GM12891 (cell line): ENCODE measurements at places on chromosomes 12 and 14.

GRCh38 chr12:76024942-76025600 is 6.5 kb downstream of the PHLDA1 start:
- no peak for DNase-seq

- DNase-seq, result no peak
Observed at GRCh38 chr14:56271970-56272369, 153.8 kb downstream of the PELI2 start.

GRCh38 chr14:39722547-39723273 is 290.5 kb upstream of the FBXO33 start:
- no peak for DNase-seq

DNA sequence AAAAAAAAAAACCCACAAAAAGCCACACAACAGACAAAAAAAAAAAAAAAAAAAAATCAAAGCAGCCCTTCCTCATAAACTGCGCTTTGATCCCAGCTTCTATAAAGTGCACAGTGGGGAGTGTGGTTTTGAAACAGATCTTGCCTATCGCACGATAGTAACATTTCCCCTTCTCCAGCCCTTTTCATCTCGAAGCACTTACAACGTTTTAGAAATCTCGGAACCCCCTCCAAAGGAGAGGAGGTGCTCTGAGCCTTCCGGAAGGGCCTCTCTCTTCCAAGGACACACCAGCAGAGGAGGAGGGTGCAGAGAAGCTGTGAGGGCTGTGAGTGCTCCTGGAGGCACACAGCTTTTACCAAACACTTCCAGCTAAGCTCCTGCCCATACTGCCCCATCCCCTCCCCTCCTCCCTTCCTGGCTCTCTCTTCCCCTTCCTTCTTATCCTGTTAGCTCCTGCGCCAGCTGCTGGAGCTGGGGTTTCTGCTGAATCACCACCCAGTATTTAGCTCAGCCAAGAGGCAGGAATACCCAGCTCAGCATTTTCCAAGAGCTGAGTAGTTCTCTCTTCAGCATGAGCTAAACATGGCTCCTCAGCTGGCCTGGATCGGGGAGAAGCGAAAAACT is 28.4 kb downstream of the SLC7A8 start:
- DNase-seq, result no peak

- DNase-seq, result no peak
Observed at GRCh38 chr14:74634964-74635363, 22.9 kb upstream of the LTBP2 start.

DNA sequence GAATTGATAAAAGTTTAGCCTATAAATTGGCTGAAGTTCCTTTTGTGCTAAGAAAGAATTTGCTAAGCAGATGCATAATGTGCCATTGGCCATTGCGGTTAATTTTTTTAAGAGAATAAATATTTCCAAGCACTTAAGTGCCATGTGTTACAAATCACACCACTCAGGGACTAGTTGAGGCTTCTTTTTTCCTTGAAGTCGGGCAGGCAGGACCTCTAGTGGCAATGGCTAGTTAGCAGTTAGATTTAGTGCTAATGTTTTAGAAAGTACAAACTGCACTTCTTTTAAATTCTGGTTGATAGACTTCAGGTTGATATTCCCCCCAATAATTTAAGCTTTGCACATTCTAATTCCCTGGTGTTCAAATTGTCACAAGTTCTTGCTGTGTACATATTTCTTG is 294.3 kb downstream of the APAF1 start:
- DNase-seq, result no peak

DNA sequence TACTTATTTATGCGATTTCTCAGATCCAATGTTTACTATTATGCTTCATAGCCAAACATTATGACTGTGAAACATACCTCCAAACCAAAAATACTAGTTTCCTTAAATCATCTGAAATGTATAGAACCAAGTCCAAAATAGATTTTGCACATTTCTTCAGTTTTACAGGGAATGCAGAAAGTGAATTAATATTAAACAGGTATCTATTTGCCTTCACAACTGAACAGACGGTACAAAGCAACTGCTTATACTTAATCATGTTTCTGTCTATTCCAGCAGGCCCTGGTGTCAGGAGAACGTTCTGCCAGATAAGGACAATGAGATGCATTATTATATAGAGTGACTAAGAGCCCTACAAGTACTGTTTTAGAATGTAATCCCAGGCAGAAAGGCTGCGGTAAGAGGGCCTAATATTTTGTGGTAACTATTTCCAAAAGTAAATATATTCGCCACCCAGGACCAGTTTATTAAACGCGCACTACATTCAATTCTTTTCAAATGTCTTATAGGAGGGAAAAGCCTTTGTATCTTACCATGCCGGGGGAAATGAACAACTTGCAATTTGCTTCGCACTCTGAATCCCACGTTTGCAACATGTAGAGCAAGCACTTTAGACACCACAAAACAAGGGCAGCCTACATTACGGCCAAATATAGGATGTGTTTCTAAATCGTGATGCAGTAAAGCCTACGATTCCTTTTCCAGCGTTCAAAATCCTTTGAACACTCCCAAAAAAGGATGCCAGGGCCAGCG is 1.5 kb downstream of the CORO1C start:
- no peak for DNase-seq

DNA sequence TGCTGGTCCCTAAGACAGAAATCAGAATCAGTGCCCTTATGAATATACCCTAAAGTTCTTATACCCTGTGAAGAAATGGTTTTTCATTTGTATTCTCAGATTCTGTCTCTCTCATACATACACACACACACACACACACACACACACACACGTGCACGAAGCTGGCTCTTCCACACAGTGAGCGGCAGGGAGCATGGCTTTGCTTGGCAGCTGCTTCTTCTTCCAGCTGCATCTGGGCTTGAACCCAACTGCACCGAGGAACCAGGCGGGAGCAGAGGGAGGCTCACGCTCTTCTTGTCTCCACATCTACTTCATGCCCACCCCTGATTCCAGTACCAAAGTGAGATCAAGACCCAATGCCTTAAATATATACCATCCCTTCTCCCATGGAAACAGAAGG is 19.4 kb downstream of the GRIN2B start:
- DNase-seq, result no peak

GRCh38 chr12:96810057-96810456 is 97.0 kb upstream of the NEDD1 start:
- DNase-seq, result no peak

- DNase-seq, result no peak
Observed at GRCh38 chr12:111699-112493, 45.3 kb downstream of the IQSEC3 start.

- DNase-seq, result no peak
Observed at GRCh38 chr12:68451261-68452077, 119.3 kb upstream of the MDM1 start.

DNA sequence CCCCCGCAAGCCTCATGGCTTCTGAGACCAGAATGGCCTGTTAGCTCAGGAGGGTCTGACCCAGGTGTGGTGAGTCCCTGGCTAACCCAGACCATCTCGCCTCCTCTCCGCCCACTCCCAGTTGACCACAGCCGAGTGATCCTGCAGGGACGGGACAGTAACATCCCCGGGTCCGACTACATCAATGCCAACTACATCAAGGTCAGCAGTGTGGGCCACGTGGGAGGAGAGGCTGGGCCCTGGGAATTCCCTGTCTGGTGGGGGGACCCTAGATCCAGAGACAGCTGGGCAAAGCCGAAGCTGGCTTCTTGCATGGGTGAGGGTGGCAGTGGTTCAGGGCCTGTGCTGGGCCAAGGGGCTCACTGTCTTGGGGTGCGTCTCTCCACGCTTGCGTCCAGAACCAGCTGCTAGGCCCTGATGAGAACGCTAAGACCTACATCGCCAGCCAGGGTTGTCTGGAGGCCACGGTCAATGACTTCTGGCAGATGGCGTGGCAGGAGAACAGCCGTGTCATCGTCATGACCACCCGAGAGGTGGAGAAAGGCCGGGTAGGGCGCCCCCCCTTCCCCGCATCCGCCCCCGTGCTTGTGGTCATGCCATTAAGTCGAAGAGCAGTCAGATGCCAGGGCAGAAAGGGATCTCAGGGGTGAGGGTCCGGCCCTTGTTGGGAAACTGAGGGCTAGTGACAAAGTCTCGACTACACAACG is 5.0 kb downstream of the PTPN6 start:
- DNase-seq, result no peak

GRCh38 chr12:20350026-20350425 is 18.3 kb upstream of the PDE3A start:
- DNase-seq, result no peak

DNA sequence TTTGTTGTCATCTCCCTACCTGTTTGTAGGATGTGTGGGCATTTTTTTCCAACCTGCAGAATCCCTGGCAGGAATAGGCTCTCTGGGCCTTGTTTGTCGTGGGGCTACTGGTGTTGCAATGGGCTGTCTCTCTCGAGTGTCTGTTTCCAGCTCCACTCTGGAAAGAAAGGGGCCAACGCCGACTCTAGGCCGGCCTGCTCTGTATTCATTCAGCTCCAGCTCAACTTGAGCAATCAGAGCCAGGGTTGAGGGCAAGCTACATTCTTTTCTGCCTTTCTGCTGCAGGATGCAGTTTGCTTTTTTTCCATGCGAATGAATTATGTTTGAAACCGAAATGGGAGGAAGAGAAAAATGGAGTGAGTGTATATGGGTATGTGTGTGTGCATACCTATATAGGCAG is 2.3 kb downstream of the JDP2 start:
- DNase-seq, result no peak

GRCh38 chr12:101940400-101940950 is 63.1 kb downstream of the DRAM1 start:
- DNase-seq, result no peak

GRCh38 chr12:19428246-19428645 is 11.0 kb upstream of the AEBP2 start:
- DNase-seq, result no peak

- no peak for DNase-seq
Observed at GRCh38 chr12:29033519-29033918, 115.6 kb upstream of the FAR2 start.

DNA sequence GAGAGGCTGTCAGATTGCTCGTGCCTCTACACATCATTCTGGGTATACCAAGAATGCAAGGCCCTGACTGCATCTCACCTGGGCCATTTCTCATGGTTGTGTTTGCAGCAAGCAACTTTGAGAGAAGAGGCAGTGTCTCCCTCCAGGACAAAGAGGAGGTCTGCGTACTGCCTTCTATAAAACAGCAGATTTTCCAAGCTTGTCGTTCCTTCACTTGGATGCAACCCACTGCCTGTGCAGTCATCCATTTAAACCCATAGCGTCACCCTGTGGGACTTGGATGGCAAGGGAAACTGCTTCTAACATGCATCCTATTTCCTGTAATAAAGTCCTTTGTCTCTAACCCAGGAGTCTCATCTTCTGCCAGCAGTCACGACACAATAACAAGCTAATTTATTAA is 1.3 kb downstream of the POMT2 start:
- DNase-seq, result no peak

DNA sequence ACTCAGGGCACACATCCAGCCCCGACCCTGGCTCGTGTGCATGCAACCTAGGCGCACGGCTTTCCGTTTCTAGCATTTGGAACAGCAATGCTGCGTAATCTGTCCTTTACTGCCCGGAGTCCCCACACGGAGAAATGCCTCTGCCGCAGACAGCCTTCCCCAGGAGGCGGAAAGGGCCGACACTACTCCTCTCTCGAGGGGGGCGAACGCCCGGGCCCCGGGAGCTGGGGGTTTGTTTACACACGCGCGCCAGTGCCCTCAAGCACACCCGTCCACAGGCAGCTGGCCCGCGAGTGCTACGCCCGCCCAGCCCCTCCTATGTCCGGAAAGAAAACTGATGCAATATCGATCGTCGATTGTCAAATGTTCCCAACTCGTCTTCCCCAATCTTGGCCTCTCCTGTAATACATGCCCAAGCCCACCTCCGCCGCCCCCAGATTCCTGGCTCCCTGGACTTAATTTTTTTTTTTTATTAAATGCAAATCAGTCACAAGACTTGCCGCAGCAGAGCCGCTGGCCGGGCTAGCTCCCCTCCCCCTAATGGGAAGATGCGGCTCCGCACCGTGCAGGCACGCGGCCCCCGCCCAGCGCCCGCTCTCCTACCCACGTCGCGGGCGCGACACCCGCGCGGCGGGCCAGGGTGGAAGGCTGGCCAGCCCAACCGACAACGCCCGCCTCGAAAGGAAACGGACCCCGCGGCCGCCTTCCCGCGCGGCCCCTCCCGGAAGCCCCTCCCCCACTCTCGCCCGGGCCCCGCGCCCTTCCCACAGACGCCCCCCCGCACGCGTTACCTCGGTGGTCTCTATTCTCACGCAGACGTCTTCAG is 642 bp downstream of the SLC38A2 start:
- DNase-seq, result peak; percentile 40

GRCh38 chr12:118219106-118219505 is 83.2 kb downstream of the PEBP1 start:
- DNase-seq, result no peak

DNA sequence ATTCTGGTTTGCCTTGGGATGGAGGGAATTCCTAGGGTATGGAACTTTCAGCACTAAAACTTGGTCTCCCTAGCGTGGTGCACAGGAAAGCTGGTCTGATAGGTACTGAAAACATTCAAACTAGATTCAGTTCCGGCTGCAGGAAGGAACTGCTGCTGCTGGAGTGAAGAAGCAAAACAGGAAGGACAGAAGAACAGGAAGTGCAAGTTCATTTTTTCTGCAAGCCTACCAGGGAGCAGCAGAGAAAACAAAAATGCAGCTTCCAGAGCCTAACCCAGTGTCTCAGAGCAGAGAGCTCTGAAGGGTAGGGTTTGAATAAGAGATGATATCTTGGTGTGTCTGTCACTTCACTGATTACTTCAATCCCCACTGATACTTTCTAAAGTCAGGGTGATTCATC is 165.2 kb downstream of the VRK1 start:
- no peak for DNase-seq

DNA sequence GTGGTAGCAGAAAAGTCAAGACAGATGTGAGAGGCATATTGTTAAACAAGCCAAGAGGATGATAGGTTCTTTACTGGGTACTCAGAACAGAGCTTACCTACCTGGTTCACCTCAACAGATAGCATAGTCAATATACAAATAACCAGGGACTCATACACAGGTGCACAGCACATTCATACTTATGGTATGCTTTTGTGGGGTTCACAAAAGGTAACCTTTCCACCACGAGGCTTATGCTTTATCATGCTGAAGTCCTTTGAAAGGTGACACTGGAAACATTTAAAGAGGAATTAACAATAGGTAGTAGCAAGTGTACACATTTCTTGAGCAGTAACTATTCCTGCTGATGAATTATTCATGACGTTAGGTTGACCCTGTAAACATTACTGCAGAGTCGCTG is 42.2 kb upstream of the MBIP start:
- DNase-seq, result no peak

- no peak for DNase-seq
Observed at GRCh38 chr12:130429656-130430505, 92.2 kb downstream of the PIWIL1 start.

DNA sequence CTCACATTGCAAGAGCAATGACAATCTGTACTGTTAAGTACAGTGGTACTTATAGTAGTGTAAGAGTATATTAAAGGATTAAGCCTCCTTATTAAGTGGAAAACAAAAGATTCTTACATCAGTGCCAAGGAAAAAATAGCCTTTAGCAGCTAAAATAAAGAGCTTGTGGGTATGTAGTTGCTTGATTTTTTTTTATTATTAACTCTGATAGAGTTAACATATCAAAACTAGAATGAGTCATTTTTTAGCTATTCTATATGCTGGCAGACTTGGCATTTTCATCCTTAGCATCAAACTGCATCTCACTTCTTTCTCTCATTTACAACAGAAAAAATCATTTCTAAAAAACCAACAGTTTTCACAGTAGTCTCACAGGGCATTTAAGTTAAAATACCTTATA is 86.5 kb downstream of the ATP2B1 start:
- no peak for DNase-seq
